Psoas muscle (tissue), 8 donors: ENCODE measurements at places on chromosomes 2 and 18. TPM values are rescaled to one million over a fixed set of nuclear protein-coding genes. Genes with fewer than 3 reads are reported as not detected.

DNA sequence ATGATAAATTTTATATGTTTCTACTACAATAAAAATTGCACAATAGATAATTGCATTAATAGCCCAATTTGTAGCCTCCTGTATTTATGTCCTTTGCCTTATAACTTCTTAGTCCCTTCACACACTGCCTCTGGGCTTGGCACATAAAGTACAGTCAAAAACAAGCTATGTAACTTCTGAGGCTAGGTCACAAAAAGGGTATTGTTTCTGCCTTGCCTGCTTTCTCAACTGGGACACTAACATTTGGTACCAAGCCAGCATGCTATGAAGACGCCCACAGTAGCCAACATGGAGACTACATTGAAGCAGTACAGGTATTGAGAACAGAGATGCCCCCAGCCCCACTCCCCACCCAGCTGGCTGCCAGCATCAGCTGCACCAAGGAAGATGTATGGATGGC lies 5.4 kb upstream of the SLC3A1 start:
- DNase-seq: no peak

The TMEM17 gene
- 0.79 TPM for total RNA-seq

The CD8A gene
- total RNA-seq: 0.47 TPM

DNA sequence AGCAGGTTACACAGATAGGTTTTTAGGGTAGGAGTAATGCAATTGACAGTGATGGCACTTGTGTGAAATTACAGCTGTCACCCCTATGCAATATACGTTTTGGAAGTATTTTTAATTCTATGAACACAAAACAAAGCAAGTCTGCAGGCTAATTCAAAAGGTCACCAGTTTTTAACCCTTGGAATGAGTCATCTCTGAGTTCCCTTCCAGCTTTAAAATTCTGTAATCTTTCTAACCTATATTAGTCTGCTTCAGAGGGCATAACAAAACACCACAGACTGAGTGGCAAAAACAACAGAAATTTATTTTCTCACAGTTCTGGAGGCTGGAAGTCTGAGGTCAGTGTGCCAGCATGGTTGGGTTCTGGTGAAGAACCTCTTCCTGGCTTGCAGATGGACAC lies 596.9 kb upstream of the HNMT start:
- DNase-seq: no peak

The ROCK1 gene
- total RNA-seq: 10.4 TPM

The PLB1 gene
- 4.9 TPM for total RNA-seq

GRCh38 chr18:46469186-46469915 lies 187.7 kb downstream of the LOXHD1 start:
- no peak for DNase-seq

DNA sequence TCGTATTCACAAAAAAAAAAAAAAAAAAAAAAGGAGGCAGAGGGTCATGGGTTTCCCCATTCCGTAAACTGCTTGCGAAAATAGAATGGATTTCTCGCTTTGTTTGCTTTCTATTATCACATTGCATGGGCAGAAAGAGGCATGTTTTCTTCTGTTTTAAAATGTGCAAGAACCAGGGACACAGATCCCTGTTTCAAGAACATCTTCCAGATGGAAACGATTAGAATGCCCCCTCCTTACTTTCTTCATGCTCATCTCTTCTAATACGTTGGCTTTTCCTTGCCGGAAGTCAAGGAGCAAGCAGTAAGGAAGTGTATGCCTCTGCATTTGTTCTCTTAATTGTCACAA lies 51.0 kb upstream of the ZNF516 start:
- DNase-seq: no peak

- DNase-seq: no peak
Observed at GRCh38 chr2:223580951-223581350, 21.2 kb downstream of the SCG2 start.

The COLEC11 gene
- total RNA-seq: 0.40 TPM

DNA sequence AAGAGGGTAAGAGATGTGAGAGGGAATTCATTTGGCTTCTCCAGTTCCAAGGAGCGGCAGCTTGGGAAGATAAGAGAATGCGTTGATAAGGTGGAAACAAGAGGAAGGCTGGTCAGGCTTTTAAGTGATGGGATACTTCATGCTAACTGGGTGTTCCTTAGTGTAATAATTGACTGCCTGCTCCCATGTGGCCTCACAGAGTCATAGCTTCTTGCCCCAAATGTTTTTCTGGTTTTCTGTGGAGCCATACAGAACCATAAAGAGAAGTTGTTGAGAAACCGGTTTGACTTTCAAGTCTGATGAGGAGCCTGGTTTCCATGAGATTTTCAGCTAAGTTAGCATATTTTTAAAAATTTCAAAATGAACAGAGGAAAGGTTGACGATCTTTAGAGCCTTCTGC lies 97.5 kb upstream of the ZFP36L2 start:
- no peak for DNase-seq

DNA sequence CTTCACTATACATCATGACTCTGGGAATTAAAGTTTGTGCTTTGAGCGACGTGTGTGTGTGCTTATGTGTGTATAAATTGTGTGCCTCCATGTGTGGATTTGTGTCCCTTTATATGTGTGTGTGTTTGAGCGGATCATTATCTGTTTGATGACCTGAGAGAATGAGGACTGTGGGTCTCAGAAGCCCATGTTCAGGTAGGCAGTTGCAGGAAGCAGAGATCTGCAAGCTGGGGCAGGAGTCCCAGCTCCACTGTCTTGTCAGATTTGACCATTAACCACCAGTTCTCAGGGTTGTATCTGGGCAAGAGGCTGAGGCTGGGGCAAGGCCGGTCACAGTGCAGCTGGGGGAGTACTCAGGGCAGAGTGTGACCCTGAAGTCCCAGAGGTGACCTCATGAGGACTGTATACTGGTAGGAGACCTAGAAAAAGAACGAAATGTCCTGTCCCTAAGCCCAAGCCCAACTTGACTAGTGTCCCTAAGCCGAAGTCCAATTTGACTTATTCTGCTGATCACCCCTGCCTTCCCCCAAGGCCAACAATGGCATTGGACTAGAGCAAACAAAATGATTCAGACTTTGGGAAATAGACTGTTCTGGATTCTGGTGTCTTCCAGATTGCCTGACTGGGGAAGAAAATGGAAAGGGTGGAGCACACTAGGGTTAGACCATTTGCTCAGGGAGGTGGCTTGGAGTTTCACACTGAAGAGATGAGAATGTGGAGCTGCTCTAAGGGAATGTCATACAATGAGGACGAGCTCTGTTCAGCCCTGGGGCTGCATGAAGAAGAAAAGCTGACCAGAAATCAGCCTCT lies 28.1 kb downstream of the RHOB start:
- no peak for DNase-seq

GRCh38 chr2:11749646-11750349 lies 3.4 kb downstream of the LPIN1 start:
- DNase-seq: no peak

GRCh38 chr2:52995424-52995823 lies 772.2 kb upstream of the CHAC2 start:
- DNase-seq: no peak

- DNase-seq: no peak
Observed at GRCh38 chr2:85369500-85369899, 14.9 kb downstream of the ELMOD3 start.

GRCh38 chr2:64419596-64420165 lies 34.3 kb upstream of the LGALSL start:
- no peak for DNase-seq

The MRPL30 gene
- 37.8 TPM for total RNA-seq

DNA sequence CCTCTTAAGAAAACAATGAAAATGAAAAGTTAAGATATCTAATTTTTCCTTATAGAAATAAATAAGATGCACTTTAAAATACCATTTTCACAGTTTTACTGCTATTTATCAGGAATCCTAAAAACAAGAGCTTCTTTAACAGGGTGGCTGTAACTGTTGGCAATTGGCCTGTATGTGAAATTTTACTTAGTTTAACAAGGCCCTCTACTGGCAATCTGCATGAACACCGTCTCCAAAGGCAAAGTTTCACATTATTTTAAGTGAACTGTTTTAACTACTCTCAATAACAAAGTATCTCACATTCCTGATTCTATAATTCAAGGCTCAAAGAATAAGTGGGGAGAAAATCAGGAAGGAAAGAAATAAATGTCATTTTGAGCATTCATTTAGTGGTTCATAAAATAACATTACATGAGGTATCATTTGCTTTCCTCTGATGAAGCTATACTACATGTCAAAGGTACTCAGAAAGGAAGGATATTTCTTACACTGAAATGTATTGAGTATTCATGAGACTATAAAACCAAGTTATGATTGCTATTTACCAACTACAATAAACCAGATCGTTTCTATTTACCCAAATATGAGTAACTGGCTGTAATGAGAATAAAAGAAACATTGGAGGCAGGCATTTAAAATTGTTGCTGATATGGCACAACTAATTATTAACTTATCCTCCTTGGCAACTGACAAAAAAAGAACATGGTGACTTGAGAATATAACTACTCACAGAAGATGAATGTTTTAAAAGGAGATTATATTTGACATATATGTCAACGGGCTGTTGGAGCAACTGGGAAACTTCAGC lies 7.0 kb downstream of the NCKAP5 start:
- no peak for DNase-seq

DNA sequence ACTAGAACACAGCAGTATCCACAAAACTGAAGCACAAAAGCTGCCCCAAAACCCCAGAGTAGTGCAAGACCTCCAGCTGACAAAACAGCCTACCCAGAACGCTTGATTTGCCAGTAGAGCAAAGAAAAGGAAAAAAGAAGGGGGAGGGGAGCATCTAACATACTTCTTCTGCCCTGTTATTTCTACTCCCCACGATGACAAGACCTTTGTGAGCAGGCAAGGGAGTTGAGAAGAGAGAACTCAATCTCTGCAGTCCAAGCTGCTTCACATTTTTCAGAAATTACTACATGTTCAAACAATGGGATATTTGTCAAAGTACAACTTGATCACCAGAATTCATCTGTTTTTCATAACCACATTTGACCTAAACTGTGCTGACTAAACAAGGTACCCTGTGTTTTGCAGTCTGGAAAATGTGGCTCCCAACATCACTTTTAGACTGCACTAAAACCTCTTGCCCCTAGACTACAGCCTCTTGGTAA lies 286.7 kb downstream of the EXOC6B start:
- no peak for DNase-seq

The MARCHF4 gene
- not detected for total RNA-seq

DNA sequence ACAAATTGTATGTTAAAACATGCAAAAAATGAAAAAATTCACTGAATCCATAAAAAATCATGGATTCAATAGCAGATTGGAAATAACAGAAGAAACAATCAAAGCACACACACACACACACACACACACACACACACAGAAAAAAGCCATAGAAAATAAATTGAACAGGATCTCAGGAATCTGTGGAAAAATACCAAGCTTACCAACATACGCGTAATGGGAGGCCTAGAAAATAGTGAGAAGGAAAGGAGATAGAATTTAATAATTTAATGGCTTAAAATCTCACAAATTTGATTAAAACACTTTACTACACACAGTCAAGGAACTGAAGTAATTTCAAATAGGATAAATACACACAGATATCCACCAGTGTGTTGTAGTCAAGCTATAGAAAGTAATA lies 1671.5 kb upstream of the PIK3C3 start:
- no peak for DNase-seq

DNA sequence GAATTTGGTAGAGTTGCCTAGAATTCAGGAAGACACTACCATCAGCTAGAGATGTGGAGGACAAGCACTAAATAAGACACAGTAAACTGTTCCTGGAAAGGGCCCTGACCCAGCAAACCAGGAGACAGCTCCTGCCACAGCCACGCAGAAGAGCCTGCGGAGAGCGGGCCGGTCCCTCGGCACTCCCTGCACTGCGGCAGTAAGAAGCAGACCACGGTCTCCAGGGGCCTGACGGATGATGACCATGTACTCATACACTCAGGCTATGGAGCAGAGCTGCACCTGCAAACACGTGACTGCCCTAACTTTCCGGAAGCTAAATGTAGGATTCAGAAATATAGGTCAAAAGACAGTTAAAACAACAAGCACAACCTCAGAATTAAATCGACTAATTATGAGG lies 72.9 kb downstream of the ZNF516 start:
- no peak for DNase-seq

- DNase-seq: no peak
Observed at GRCh38 chr2:128423788-128424165, 105.1 kb upstream of the HS6ST1 start.

The CPS1 gene
- total RNA-seq: 2.3 TPM

DNA sequence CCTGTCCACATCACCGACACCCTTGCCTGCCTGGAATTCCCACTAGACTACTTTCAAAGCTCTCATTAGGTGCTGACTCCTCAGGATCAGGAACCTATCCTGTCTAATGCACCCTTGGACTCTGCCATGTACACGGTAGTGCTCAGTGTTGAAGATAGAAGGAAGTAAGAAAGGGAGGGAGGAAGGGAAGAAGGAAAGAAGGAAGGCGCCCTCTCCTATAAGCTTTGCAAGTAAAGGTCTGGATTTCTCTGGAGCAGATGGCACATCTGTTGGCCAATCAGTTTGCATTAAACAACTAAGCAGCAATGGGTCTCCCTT lies 45.3 kb downstream of the SCTR start:
- DNase-seq: no peak

- no peak for DNase-seq
Observed at GRCh38 chr18:78460558-78460957, 519.1 kb upstream of the SALL3 start.

The ASB1 gene
- total RNA-seq: 42.7 TPM

The C1GALT1C1L gene
- not detected for total RNA-seq
